Psoas muscle (tissue), 8 donors: ENCODE measurements at places on chromosomes 1 and 21. TPM values are rescaled to one million over a fixed set of nuclear protein-coding genes. Genes with fewer than 3 reads are reported as not detected.

- no peak for DNase-seq
Measured at GRCh38 chr1:97385536-97386277, 535.1 kb downstream of the DPYD start.

- no peak for DNase-seq
Measured at GRCh38 chr1:246128494-246129069, 378.5 kb downstream of the SMYD3 start.

Gene PLA2G2F
- total RNA-seq = not detected

Gene FNDC10
- 0.44 TPM for total RNA-seq

GRCh38 chr1:18422076-18422777, 58.5 kb upstream of the KLHDC7A start:
- DNase-seq = no peak

GRCh38 chr1:2548068-2548589, 8.0 kb upstream of the TNFRSF14 start:
- DNase-seq = peak; percentile 90

Gene RPTN
- not detected for total RNA-seq

Gene FCRL1
- not detected for total RNA-seq

DNA sequence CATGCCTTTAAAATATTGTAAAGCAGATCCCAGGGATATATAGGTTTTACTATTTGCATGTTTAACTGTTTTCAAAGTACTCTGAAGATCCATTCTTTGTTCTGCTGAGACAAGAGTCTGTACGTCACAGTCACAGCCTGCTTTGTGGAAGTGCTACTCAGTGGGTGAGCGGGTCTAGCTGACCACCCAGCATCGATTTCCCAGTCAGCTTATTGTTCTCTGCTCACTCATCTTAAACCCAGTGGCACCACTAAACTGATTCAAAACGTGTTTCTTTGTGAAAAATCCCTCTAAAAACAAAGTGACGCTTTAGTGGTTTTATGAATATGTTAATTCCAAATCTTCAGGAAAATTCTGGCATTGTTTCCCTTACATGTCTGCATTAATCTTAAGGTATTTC, 12.4 kb downstream of the PLPP3 start:
- no peak for DNase-seq

Gene KLF17
- total RNA-seq = not detected

- no peak for DNase-seq
Measured at GRCh38 chr1:25145775-25146393, 86.4 kb downstream of the SYF2 start.

GRCh38 chr1:1890506-1891348, at the start of gene GNB1:
Gene GNB1, minus strand, starts transcription at chr1:1891087. Its CDS starts 65,634 bp downstream, at chr1:1825453.
- peak; percentile 95 for DNase-seq

DNA sequence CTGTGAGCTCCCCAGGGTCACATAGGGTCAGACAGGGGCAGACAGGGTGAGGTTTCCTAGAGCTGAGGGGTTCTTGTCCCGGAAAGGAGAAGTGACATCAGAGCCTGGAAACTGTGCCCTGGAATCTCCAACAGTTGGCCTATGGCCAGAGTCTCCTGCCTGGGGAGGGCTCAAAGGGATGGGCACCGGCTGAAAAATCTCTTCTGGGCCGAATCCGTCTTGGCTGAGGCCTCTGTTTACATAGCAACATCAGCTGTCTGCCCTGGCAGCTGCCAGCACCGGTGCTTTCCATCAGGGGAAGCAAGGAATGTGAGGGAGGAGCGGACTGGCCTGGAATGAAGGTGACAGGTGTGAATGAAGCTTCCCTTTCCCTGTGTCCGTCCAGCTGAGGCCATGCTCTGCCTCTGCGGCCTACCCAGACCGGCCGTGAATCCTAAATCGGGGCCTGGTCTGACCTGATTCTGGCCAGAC, 30.7 kb downstream of the VASH2 start:
- DNase-seq = peak; percentile 37

DNA sequence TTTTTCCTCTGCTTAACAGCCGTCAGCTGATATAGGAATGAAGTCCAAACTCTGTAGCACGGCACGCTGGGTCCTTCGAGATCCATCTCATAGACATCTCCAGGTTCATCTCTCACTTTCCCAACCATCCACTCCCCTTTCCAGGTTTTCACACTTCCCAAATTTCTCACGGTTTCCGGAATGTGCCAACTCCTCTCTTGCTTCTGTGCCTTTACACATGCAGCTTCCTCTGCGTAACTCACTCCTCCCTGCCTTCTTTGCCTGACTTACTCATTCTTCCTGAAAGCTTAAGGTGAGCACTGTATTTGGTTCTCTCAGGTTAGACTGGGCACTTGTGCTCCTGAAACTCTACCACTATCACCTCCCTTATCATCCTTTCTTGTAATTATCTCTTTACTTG, 168.4 kb downstream of the PCNX2 start:
- no peak for DNase-seq

GRCh38 chr1:100292711-100293110, 26.7 kb downstream of the RTCA start:
- no peak for DNase-seq

Gene ADAMTS4
- total RNA-seq = 7.9 TPM

DNA sequence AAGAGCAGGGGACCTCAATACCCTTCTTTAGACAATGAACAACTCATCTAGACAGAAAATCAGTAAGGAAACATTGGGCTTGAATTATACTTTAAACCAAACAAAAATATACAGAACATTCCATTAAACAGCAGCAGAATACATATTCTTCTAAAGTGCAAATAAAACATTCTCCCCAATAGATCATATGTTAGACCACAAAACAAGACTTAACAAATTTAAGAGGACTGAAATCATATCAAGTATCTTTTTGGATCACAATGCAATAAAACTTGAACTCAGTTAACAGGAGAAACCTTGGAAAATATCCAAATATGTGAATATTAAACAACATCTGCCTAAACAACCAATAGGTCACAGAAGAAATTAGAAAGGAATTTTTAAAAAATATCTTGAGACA, 47.7 kb upstream of the HP1BP3 start:
- DNase-seq = no peak

GRCh38 chr1:12072741-12073140, 9.6 kb downstream of the TNFRSF8 start:
- no peak for DNase-seq

Gene DENND2C
- total RNA-seq = 16.1 TPM

Gene CTXND2
- not detected for total RNA-seq

GRCh38 chr1:90443354-90443753, 273.7 kb downstream of the BARHL2 start:
- DNase-seq = no peak

Gene GJA4
- 12.7 TPM for total RNA-seq

GRCh38 chr1:50719126-50719525, 240.9 kb downstream of the FAF1 start:
- DNase-seq = no peak

DNA sequence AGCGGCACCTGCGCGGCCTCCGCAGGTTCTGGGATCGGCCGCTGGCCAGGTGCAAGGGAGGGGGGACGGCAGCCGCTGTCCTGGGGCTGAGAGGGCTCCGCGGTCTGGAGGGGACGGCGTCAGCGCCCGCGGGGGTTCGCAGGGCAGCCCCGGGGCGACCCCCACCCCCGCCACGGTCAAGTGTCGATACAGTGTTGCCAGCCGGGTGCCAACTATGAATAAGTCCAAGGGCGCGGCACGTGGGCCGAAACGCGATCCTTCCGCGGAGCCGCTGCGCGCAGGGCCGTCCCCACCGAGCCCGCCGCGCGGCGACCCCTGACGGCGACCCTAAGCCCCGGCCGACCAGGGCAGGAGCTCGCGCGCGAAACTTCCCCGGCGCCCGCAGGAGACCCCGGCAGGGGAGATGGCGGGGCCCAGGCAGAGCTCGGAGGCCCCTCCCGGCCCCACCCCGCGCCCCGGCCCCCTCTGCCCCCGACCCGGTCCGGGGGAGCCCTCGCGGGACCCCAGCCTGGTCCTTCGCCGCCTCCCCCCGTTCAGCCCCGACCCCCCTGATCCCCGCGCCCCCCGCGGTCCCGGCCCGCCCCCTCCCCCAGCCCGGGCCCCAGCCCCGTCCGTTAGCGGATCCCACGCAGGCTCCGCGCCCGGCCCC, 586 bp upstream of the AGPAT3 start:
- DNase-seq = peak; percentile 48

GRCh38 chr1:109251277-109252166, 2.2 kb downstream of the CELSR2 start:
- peak; percentile 44 for DNase-seq

Gene TSPEAR
- total RNA-seq = not detected
